Anterior cingulate cortex (tissue), 58 donors: ENCODE measurements at places on chromosomes 4 and X.

DNA sequence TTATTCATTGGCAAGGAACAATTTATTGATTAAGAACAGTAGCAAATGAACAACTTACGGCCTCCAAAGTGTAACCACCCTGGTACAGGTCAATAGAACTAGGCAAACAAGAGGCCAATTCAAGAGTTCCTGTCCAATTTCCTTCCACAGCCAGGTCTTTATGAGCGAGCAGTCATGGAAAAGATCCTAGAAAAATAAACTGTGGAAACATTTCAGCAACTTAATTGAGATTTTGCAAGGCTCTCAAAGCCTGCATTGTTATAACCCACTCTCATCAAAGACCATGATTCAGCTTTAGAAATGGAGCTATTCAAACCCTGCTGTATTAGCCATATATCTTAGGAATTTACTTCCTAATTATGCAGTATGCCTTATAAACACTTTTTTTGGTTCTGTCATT lies 43.6 kb downstream of the UNC5C start:
- peak; percentile 77 for DNase-seq

DNA sequence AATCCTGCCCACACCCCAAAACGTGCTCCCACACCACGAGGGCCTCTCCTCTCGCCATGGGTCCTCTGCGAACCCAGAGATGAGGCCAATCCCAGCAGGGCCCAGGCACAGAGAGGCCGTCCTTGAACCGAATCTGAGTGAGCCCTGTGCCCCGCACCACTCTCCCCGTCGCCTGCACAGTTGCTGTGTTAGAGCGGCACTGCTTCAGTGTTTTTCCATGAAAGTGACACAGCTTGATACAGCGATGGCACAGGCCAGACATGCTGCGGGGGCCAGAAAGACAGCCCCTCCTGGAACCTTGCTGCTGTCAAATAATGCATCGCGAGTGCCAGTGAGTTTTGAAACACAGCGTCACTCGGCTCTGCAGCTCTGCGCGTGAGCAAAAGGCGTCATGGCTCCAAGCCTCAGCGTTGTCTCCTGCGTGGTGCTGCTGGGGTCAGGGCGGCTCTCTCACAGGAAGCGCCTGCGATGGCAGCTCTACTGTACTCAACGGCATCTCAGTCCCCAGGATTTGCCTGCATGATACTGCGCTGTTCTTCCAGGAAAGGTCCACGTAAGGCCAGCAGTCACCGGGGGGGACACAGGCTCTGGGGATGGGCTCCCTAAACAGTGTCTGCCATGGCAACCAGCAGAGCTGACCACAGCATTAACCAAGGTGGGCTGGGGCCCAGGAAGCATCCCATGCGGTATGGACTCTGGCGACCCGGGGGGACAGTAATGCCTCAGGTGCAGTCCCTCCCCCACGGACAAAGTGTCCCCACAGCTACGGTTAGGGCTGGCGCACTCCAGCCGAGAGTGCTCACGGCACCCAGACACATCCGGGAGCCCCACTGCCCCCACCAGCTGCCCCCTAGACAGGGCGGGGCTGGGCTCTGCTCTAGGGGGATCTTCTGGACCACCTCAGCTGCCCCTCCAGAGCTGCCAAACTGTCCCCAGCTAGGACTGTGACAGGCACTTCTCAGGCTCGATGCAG lies 63.1 kb downstream of the ACOX3 start:
- DNase-seq = no peak

DNA sequence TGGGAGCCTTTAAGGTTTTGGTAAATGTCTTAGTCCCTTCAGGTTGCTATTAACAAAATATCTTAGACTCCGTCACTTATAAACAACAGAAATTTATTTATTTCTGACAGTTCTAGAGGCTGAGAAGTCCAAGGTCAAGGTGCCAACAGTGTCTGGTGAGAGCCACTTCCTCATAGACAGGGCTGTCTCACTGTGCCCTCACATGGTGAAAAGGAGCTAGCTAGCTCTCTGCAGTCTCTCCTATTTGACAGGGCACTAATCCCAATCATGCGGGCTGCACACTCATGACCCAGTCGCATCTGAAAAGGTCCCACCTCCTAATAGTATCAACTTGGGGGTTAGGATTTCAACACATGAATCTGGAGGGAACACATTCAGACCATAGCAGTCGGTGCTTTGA lies 63.4 kb upstream of the KLF3 start:
- DNase-seq = no peak

- DNase-seq = no peak
Measured at GRCh38 chrX:134604701-134605311, 53.5 kb downstream of the PLAC1 start.

DNA sequence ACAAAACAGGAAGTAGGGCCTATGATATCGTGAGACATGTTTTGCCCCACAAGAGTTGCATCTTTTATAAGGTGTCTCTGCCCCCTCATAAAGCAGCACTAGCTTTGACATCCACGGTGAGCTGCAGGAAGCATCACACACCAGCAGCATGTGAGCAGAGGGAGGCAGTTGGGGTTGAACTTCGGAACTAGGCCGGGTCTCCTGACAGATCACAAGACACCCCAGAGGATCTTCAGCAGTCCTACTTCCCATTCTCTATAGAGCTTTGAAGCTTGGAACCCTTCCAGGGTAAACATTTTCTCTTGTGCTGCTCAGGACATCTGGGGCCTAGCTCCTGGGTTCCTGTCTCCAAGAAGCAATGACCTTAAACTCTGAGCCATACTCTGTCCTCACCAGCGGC lies 27.5 kb downstream of the YY2 start:
- DNase-seq = no peak

- no peak for DNase-seq
Measured at GRCh38 chr4:41043465-41043864, 170.9 kb downstream of the APBB2 start.
